Dermis microvascular lymphatic vessel endothelial cell (primary cell): ENCODE measurements at places on chromosomes 3 and 15. TPM values are rescaled to one million over a fixed set of nuclear protein-coding genes. Genes with fewer than 3 reads are reported as not detected.

- no peak for DNase-seq
Measured at GRCh38 chr3:191338177-191338488, 7.8 kb upstream of the UTS2B start.

DNA sequence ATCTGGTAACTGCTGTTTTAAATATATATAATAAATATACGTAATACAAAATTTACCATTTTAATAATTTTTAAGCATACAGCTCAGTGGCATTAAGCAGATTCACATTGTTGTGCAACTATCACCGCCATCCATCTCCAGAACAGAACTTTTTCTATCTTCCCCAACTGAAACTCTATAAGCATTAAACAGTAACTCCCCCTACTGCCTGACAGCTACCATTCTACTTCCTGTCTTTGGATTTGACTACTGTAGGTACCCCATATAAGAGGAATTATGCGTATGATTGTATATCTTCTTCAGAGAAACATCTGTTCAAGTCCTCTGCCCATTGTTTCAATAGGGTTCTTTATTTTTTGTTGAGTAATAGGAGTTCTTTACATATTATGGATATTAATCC is 36.8 kb downstream of the EID1 start:
- no peak for DNase-seq

CHRNA3 gene
- under 0.01 TPM in 1 of 2 replicates, not detected in the other for total RNA-seq

CLRN1 gene
- not detected in 2 replicates for total RNA-seq

CCDC80 gene
- 9.7 and 13.0 TPM in 2 replicates for total RNA-seq

EDC3 gene
- total RNA-seq: 13.0 and 21.7 TPM in 2 replicates

DNA sequence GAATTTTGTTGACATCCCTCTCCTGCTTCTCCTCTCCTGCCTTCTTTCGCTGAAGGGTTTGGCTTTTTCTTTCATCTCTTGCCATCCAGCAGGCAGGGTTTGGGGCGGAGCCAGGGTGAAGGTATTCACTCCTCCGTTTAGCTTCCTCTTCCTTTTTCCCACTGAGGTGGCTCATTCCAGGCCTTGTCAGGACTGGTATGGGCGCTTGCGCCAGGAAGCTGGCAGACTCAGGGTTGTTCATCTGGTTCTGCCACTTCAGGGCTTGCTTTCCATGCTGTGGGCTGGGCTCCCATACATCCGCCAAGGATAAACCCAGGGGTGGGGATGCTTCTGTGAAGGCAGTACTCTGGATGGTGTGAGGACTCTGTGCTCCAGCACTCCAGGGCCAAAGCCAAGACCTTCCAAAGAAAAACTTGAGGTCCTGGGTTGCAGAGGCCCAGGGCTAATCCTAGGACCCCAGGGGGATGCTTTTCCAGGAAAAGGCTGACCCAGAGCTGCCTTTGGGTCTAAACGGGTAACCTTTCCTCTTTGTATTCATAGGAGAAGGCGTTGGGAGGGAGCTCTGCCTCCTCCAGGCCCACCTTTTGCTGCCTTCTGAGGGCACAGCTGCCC is 7.7 kb upstream of the AMOTL2 start:
- no peak for DNase-seq
